Stimulated activated CD4-positive, alpha-beta T cell treated with anti-CD3 and anti-CD28 coated beads, Interleukin-4, amount 100 ng/mL, for 48 hours (primary cell): ENCODE measurements at places on chromosomes 16 and 17.

DNA sequence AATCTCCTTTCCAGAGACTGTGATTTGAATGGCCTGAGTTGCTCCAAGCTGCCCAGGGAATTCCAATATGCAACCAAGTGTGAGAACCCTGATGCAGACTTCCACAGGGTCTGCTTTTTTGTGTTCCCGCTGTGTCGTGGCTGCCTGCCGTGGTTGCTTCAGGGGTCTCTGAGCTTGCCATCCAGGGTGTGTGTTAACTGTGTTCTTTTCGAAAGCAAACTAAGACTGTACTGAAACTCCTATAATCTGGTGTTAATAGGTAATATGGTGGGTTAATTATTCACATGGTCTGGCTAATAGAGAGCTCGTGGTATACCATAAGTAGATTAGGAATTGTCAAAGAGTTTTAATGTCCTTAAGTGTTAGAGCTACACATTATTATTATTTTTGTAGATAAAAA is 20.7 kb downstream of the UBN1 start:
- no peak for DNase-seq

DNA sequence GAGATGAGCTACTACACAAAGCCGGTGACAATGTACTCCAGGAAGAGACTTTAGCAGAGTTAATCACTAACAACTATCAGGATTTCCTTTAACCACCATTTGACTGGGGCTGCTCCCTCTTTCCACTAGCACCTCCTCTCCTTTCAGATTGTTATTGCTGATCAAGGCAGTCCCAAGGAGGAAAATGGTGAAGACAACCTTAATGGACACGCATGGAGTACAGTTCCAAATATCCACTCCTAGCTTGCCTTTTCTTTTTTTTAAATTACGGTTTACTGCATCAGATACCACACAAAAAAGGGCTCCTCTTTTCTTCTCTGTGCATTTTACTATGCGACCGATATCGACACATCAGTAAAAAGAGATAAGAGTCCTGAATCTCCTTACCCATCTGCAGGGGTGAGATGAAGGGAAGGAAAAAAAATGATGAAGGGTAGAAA is 30.9 kb downstream of the FAM222B start:
- no peak for DNase-seq

DNA sequence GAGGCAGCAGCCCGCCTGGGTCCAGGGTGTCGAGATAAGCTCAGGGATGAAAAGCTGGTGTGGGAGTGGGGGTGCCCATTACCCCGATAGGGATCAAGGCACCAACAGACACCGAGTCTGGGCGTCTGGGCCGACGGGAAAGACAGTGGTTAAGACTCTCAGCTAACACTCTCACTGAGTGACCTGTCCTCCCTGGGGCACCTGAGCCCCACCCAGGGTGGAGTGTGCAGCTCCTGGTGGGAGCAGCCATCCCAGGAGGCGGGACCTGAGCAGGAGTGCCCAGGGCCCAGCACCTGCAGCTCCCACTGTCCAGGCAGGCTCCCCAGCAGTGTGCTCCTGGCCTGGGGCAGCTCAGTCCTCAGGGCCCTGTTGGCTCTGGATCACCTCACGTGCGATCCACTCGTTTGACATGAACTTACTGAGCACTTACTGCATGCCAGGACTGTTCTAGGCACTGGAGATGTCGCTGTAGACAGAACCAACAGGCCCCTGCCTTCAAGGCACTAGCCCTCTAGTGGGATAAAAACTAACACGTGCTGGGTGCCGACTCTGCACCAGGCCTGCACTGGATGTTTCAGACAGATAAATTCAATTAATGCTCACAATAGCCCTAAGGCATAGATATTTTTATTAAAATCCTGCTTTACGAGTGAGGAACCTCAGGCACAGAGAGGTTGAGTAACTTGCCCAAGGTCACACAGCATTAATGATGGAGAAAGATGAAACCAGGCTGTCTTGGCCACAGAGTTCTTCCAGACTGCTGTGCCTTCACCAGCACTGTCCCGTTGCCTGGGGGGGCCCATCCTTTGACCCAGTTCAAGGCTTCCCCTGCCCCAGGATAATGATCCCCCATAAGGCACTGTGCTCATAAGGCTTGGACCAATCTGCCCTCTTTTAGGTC is 1.9 kb downstream of the EVPLL start:
- no peak for DNase-seq

- DNase-seq = no peak
These were observed 119.2 kb upstream of the CACNG5 start for GRCh38 chr17:66715745-66716156.

DNA sequence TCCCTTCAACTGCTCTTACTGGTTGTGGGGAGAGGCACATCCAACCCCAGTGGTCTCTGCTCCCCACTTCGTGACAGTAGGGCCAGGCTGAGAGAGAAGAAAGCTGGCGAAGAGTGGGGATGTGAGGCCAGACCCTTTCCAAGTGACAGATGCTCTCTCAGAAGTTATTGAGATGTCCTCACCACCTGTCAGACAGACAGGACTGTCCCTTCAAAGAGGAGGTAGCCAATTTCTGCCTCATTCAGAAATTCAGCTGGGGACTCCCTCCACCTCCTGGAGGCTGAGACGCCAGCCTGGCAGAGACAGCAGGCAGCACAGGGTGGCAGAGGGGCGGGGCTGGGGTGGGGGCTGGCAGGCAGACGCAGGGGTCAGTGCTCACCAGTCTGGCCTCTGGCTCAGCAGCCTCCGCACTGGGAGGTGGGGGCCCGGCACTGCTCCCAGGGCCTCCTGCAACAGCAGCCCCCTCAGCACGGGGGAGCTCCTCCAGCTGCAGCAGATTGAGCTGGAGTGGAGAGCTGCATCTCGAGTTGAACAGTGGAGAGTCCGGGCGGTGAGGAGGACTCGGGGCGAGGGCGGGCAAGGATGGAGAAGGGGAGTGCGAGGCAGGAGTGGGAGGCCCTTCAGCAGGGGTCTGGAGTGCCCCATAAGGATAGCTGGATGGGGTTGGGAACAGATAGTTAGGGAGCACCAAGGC is 9.2 kb downstream of the PER1 start:
- DNase-seq = no peak

DNA sequence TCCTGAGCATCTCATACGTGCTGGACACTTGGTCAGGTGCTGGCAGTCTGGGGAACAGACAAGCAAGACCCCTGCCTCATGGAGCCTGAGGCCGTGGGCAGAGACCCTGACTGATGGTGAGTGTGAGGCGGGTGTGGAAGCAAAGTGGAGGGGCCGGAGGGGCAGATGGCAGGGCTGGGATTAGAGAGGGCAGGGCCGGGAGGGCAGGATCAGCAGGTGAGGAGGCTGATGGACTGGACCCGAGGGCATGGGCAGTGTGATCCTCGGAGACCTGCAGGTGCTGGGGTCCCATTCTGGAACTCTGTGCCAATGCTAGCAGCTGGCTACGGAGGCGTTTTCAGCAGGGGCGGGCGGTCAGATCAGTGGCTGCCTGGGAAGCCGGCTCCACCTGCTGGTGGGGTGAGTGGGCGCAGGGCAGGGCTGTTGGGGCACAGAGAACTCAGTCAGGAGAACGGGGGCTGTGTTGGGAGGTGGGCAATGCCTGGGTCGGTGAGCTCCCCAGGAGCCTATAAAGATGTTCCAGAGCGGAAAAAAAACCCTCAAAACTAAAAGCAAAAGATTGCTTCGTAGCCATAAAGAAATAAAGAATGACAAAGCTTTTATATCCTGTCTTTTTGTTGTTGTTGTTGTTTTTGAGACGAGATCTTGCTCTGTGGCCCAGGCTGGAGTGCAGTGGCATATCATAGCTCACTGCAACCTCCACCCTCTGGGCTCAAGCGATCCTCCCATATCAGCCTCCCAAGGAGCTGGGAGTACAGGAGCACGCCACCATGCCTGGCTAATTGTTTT is 8.9 kb upstream of the C16orf74 start:
- no peak for DNase-seq
